ENCODE measurements at places on chromosomes 5 and 9. TPM values are rescaled to one million over a fixed set of nuclear protein-coding genes. Genes with fewer than 3 reads are reported as not detected.

GRCh38 chr5:580436-580835 lies 31.7 kb upstream of the CEP72 start:
- H3K4me1 ChIP-seq, result no peaks in the 10 kb centered on the region
- no peak overlapping the region for H3K27ac ChIP-seq
- peaks cover 53% of the 10 kb centered on the region for H3K27me3 ChIP-seq
- no peak overlapping the region for H3K4me3 ChIP-seq

GRCh38 chr9:76116913-76117312 lies 226.4 kb downstream of the PCSK5 start:
- no peaks in the 10 kb centered on the region for H3K27me3 ChIP-seq
- no peaks in the 10 kb centered on the region for H3K4me1 ChIP-seq
- no peak overlapping the region for H3K4me3 ChIP-seq
- no peak for DNase-seq

Gene ADAMTSL2
- 8.5 TPM for polyA plus RNA-seq

- H3K4me1 ChIP-seq, result no peaks in the 10 kb centered on the region
- peaks cover 16% of the 10 kb centered on the region for H3K27me3 ChIP-seq
- no peak overlapping the region for H3K4me3 ChIP-seq
- H3K36me3 ChIP-seq, result no peaks in the 10 kb centered on the region
- DNase-seq, result no peak
- H3K27ac ChIP-seq, result no peak overlapping the region
Observed at GRCh38 chr9:135711391-135711790, 9.4 kb downstream of the KCNT1 start.

- H3K27ac ChIP-seq, result no peak overlapping the region
- H3K4me3 ChIP-seq, result no peak overlapping the region
- DNase-seq, result no peak
- H3K36me3 ChIP-seq, result no peaks in the 10 kb centered on the region
- H3K27me3 ChIP-seq, result no peaks in the 10 kb centered on the region
Observed at GRCh38 chr9:114084282-114085073, 6.4 kb upstream of the AMBP start.

Gene FBP2
- polyA plus RNA-seq, result 1.7 TPM

DNA sequence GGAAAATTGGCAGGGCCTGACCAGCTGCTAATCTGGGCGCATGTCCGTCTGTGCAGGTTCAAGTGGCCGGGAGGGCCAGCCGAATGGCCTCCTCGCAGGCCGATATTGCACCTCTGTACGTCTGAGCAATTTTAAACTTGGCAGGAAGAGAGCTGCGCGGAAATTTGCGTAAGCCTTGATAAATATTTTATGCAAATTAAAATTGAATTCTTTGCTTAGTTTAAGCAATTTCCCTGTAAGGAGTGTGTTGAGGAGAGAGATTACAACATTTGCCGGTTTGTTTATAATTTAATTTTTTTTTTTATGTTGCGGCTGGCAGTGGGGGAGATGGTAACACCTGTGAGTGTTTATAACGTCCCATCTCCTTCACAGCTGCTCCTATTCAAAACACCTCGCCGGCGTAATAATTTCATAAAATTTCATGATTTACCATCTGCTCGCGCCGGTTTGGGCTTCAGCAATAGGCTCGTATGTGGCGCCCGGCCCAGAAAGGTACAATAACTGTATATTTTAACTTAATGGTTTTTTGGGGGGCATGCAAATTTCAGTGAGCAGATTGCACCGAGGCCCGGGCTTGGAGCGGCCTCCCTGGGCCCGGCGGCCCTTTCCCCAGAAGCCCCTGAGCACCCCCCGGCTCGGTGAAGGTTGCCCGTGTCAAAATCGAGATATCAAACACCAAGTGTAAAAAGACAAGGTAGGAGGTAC lies 269.4 kb upstream of the MVB12B start:
- H3K27me3 ChIP-seq, result peaks cover 78% of the 10 kb centered on the region
- DNase-seq, result peak; percentile 47
- H3K4me3 ChIP-seq, result no peak overlapping the region
- H3K4me1 ChIP-seq, result no peaks in the 10 kb centered on the region
- no peaks in the 10 kb centered on the region for H3K36me3 ChIP-seq
- no peak overlapping the region for H3K27ac ChIP-seq

DNA sequence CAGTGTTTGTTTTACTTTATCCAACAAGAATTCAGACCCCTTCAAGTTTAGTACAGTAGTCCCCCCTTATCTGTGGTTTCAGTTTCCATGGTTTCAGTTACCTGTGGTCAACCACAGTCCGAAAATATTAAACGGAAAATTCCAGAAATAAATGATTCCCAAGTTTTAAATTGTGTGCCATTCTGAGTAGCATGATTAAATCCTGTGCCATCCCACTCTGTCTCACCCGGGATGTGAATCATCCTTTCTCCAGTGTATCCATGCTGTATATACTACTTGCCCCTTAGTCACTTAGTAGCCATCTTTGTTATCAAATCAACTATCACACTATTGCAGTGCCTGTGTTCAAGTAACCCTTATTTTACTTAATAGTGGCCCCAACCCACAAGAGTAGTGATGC lies 153.8 kb upstream of the RASA1 start:
- H3K36me3 ChIP-seq, result no peaks in the 10 kb centered on the region
- no peak overlapping the region for H3K4me3 ChIP-seq
- H3K27me3 ChIP-seq, result no peaks in the 10 kb centered on the region
- H3K27ac ChIP-seq, result no peak overlapping the region
- no peaks in the 10 kb centered on the region for H3K4me1 ChIP-seq

Gene RAPGEF1
- polyA plus RNA-seq, result 47.3 TPM

DNA sequence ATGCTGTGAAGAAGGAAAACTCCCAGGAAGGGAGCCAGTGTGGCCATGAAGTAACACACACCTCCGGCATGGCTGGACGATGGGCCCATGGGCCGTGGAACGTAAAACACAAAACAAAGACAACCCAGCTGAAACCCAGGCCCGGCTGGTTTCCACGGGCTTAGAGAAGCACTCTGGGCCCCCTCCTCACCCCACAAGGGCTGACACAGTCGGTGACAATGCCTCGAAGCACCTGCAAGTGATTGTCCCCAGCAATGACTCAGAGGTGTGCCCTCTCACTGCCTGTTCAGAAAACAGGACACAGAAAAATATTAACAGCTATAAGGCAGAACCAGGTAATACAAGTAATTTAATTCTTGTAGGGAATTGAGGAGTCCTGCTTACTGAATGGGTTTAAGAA lies 135.3 kb downstream of the ROR2 start:
- peaks cover 4% of the 10 kb centered on the region for H3K4me1 ChIP-seq
- no peak for DNase-seq
- H3K27me3 ChIP-seq, result no peaks in the 10 kb centered on the region
- no peak overlapping the region for H3K4me3 ChIP-seq
- H3K27ac ChIP-seq, result no peak overlapping the region
- no peaks in the 10 kb centered on the region for H3K36me3 ChIP-seq

Gene GDA
- 0.20 TPM for polyA plus RNA-seq

Gene CDC25C
- polyA plus RNA-seq, result 7.3 TPM

DNA sequence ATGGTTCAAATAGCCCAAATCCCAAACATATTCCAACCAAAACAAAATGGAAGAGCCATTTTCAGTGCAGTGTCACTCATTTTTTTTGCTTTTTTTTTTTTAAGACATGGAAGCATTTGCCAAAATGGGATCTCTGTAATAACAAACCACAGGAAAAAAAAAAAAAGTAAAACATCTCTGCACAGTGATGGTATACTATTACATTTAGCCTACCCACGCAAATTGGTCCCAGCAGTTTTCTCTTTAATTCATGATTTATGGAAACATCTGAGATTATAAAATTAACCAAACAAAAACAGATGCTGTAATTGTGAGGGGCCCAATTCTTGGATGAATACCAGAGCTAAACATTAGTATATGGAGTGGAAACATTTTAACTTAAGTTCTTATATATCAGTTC lies 566.6 kb downstream of the ZNF608 start:
- H3K27ac ChIP-seq, result no peak overlapping the region
- H3K4me1 ChIP-seq, result no peaks in the 10 kb centered on the region

Gene SPATA31E1
- 0.04 TPM for polyA plus RNA-seq

- no peak for DNase-seq
- no peak overlapping the region for H3K27ac ChIP-seq
- H3K36me3 ChIP-seq, result no peaks in the 10 kb centered on the region
- no peaks in the 10 kb centered on the region for H3K4me1 ChIP-seq
- no peak overlapping the region for H3K4me3 ChIP-seq
Observed at GRCh38 chr5:55668356-55668755, 43.8 kb downstream of the SLC38A9 start.

Gene ZFP2
- 7.2 TPM for polyA plus RNA-seq

GRCh38 chr9:117643288-117643654 lies 60.9 kb upstream of the TLR4 start:
- DNase-seq, result no peak
- no peaks in the 10 kb centered on the region for H3K36me3 ChIP-seq
- H3K27me3 ChIP-seq, result peaks cover 51% of the 10 kb centered on the region
- H3K4me3 ChIP-seq, result peak overlapping the region; percentile 9

- no peak for DNase-seq
- H3K27ac ChIP-seq, result no peak overlapping the region
- no peaks in the 10 kb centered on the region for H3K27me3 ChIP-seq
- H3K4me3 ChIP-seq, result no peak overlapping the region
- no peaks in the 10 kb centered on the region for H3K36me3 ChIP-seq
Observed at GRCh38 chr9:25310961-25311360, 367.3 kb downstream of the TUSC1 start.

- no peaks in the 10 kb centered on the region for H3K4me1 ChIP-seq
- no peak overlapping the region for H3K4me3 ChIP-seq
- no peak for DNase-seq
- peaks cover 13% of the 10 kb centered on the region for H3K27me3 ChIP-seq
- H3K27ac ChIP-seq, result no peak overlapping the region
Observed at GRCh38 chr9:109506097-109506712, 8.1 kb upstream of the PTPN3 start.

GRCh38 chr5:111313017-111313724 lies 89.0 kb downstream of the CAMK4 start:
- DNase-seq, result no peak
- no peaks in the 10 kb centered on the region for H3K27me3 ChIP-seq
- H3K4me3 ChIP-seq, result no peak overlapping the region
- no peak overlapping the region for H3K27ac ChIP-seq

GRCh38 chr5:134141331-134142050 lies 27.0 kb downstream of the TCF7 start:
- H3K36me3 ChIP-seq, result peaks cover 65% of the 10 kb centered on the region
- H3K4me1 ChIP-seq, result no peaks in the 10 kb centered on the region
- no peaks in the 10 kb centered on the region for H3K27me3 ChIP-seq
- H3K27ac ChIP-seq, result no peak overlapping the region
- H3K4me3 ChIP-seq, result no peak overlapping the region
- DNase-seq, result no peak

Gene CLIC3
- 56.2 TPM for polyA plus RNA-seq

GRCh38 chr5:35717718-35718117 lies 100.1 kb downstream of the SPEF2 start:
- H3K4me1 ChIP-seq, result no peaks in the 10 kb centered on the region
- DNase-seq, result no peak
- H3K4me3 ChIP-seq, result no peak overlapping the region
- H3K27ac ChIP-seq, result no peak overlapping the region

DNA sequence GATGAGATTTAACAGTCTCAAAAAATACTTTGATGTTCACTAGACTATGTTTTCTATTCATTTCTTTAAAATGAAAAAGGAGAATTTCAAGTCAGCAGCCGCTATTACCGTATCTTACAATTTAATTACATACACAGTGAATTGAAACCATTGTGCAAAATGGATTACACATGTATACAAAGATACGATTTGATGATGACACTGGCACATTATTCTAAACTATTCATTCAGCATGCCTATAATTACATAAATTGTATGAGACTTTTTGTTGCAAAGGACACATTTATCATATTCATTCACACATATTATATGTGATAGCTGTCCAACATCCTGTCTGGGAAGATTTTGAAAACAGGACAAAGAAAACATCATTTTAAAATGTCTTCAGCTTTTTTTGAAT lies 118.3 kb upstream of the VCAN start:
- DNase-seq, result no peak
- no peak overlapping the region for H3K4me3 ChIP-seq
- H3K27me3 ChIP-seq, result no peaks in the 10 kb centered on the region
- no peaks in the 10 kb centered on the region for H3K36me3 ChIP-seq

GRCh38 chr9:135299651-135300345 lies 179.8 kb upstream of the PPP1R26 start:
- no peaks in the 10 kb centered on the region for H3K27me3 ChIP-seq
- no peaks in the 10 kb centered on the region for H3K36me3 ChIP-seq
- no peaks in the 10 kb centered on the region for H3K4me1 ChIP-seq
- DNase-seq, result no peak

DNA sequence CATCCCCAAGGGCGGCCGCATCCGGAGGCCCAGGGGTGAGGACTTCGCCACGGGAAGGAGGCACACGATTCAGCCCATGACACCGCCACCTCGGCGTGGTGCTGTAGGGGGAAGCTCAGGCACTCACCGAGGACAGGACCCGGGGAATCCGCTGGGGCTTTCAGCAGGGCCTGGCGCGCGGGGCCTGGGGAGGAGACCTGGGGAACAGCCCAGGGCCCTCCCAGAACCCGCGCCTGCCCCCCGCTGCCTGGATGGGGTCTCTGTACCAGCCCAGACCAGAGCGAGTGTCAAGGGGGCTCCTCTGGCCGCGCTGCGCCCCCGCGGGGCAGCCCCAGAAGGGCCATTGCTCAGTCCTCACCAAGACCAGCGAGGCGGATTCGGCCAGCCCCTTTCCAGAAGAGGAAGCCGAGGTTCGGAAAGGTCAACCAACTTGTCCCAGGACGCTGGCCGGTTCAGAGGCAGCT lies 12.8 kb downstream of the COL23A1 start:
- H3K4me3 ChIP-seq, result no peak overlapping the region
- no peak for DNase-seq
- H3K27ac ChIP-seq, result no peak overlapping the region
- no peaks in the 10 kb centered on the region for H3K36me3 ChIP-seq
- peaks cover 52% of the 10 kb centered on the region for H3K27me3 ChIP-seq

GRCh38 chr9:99595796-99596195 lies 225.9 kb upstream of the NR4A3 start:
- no peaks in the 10 kb centered on the region for H3K36me3 ChIP-seq
- H3K4me1 ChIP-seq, result peaks cover 16% of the 10 kb centered on the region
- H3K4me3 ChIP-seq, result no peak overlapping the region
- no peak for DNase-seq

GRCh38 chr5:174571662-174572397 lies 152.6 kb upstream of the MSX2 start:
- H3K4me3 ChIP-seq, result no peak overlapping the region
- no peaks in the 10 kb centered on the region for H3K4me1 ChIP-seq
- no peaks in the 10 kb centered on the region for H3K36me3 ChIP-seq
- no peak overlapping the region for H3K27ac ChIP-seq
- peaks cover 21% of the 10 kb centered on the region for H3K27me3 ChIP-seq
- DNase-seq, result peak; percentile 89

DNA sequence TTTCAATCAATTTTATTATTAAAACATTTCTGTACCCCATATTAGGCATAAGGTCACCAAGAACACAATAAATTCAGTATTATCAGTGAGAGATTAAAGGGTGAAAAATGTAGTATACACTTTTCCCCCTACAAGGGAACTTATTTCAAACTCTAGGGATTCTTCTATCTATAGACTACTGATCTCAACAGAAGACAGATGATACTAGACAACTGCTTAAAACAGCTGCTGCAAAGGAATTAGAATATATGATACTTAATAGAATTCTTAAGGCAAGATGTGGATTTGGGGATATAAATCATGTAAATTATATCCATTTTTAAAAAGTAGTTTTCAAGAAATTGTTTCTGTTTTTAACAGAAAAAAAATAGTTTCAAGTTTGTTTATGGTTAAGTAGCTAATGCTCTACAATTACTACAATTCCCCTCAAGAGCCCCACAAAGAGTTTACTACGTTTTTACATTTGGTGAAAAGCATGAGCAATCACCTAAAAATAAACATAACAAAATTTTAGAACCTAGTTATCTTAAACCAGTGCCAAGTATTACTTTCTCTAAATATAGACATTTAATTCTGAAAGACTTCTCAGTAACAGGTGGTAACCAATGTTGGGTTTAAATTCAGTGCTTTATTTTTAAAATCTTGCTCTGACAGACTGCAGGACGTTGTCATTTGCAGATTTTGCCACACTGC lies 6.0 kb downstream of the KIF24 start:
- H3K36me3 ChIP-seq, result no peaks in the 10 kb centered on the region
- peaks cover 2% of the 10 kb centered on the region for H3K4me1 ChIP-seq
- no peak overlapping the region for H3K27ac ChIP-seq
- no peaks in the 10 kb centered on the region for H3K27me3 ChIP-seq
